ENCODE measurements at places on chromosomes 3 and 15. TPM values are rescaled to one million over a fixed set of nuclear protein-coding genes. Genes with fewer than 3 reads are reported as not detected.

Gene IL17RB
- total RNA-seq, result 1.4 TPM

Gene GPR62
- total RNA-seq, result 0.36 TPM

- no peaks in the 10 kb centered on the region for H3K36me3 ChIP-seq
- DNase-seq, result no peak
- H3K27ac ChIP-seq, result no peak overlapping the region
- peaks cover 4% of the 10 kb centered on the region for H3K4me1 ChIP-seq
- H3K4me3 ChIP-seq, result no peak overlapping the region
These were observed 20.9 kb downstream of the MCTP2 start for GRCh38 chr15:94252223-94252766.

GRCh38 chr15:60961541-60962485 is 267.3 kb downstream of the RORA start:
- no peaks in the 10 kb centered on the region for H3K36me3 ChIP-seq
- H3K27ac ChIP-seq, result no peak overlapping the region

DNA sequence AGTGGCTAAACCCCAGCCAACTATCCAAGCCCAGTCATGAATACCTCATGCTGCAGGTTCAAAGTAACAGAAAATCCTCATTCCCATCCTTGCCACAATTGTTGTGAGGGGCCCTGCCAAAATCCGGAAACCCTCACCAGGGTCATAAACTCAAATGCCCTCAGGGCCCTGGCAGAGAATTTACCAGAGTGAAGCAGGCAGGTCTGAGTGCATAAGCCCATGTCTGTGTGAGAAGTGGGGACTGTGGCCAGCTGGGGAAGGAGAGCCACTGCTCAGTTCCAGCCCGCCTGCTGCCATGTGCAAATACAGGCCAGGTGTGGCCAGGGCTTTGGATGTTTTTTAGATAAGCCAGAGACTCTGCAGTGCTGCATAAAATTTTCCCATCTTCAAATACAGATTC is 7.0 kb downstream of the CEP152 start:
- no peak overlapping the region for H3K27ac ChIP-seq
- H3K27me3 ChIP-seq, result no peaks in the 10 kb centered on the region
- no peaks in the 10 kb centered on the region for H3K36me3 ChIP-seq
- peaks cover 12% of the 10 kb centered on the region for H3K4me1 ChIP-seq

DNA sequence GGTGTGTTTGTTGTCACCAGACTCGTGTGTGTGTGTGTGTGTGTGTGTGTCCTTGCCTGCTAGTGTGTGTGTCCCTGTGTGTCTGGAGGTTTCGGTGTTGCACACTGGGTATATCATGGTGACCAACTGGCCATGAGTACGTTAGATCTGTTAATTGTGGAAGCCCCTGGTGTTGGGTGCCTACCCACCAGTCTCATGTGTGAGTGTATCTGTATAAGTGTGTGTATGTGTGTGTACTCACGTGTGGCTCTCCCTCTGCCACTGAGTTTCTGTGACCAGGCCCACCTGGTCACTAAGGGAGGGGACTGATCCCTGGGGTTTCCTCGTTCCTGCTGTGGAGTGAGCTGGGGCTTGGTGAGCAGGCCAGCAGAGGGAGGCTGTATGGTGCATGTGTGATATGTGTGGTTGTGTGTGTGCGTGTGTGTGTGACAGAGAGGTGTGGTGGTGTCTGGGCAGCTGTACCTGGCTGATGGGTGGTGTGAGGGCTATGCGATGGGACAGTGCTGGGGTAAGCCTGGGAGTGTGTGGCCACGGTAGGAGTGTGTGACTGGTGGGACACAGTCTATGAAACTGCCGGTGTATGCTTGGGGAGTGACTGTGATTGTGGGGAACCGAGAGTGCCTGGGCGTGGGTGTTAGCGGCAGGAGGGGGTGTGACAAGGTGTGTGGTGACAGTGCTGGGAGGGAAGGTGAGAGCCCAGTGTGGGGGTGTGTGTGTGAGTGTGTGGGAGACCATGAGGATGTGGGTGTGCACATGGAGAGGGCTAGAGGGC is 1.8 kb downstream of the PRKCD start:
- peak overlapping the region; percentile 32 for H3K27ac ChIP-seq
- no peak for DNase-seq
- H3K36me3 ChIP-seq, result no peaks in the 10 kb centered on the region
- peaks cover 25% of the 10 kb centered on the region for H3K4me1 ChIP-seq
- peak overlapping the region; percentile 70 for H3K4me3 ChIP-seq

DNA sequence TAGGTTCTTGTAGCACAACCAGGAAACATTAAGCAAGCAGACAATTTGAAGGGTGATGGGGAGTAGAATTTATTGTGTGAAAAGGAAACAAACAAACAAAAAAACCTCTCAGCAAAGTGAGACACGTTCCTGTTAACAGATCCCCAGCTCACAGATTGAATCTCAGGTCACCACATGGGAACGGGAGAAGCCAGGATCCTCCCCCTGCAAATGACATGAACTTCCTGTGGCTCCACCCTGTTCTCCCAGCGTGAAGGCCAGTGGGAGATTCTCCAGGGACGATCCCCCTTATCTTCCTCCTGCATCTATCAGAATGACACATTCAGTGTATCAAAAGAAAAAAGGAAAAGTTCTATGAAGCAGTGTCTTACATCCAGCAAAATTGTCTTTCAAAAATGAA is 1488.1 kb downstream of the OTOL1 start:
- no peak for DNase-seq
- no peaks in the 10 kb centered on the region for H3K4me1 ChIP-seq
- no peaks in the 10 kb centered on the region for H3K36me3 ChIP-seq
- no peak overlapping the region for H3K27ac ChIP-seq
- no peaks in the 10 kb centered on the region for H3K27me3 ChIP-seq
- no peak overlapping the region for H3K4me3 ChIP-seq

Data from mesothelial cell of epicardium (in vitro differentiated cells).